ENCODE measurements at places on chromosomes 11 and 22.

GRCh38 chr11:1691878-1692707 lies 4.9 kb upstream of the KRTAP5-6 start:
- DNase-seq: no peak

GRCh38 chr11:25180187-25180586 lies 683.3 kb downstream of the LUZP2 start:
- no peak for DNase-seq

DNA sequence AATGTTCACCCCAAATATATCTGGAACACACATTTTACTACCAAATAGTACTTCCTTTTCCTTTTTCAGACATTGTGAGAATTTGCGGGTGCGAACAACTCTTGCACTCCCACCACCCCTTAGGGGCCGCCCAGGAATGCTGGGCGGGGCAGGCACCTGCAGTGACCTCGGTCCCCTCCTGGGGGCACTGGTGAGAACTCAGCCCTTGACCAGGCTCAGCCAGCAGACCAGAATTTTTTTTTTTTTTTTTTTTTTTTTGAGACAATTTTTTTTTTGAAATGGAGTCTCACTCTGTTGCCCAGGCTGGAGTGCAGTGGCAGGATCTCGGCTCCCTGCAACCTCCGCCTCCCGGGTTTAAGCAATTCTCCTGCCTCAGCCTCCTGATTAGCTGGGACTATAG lies 75.8 kb downstream of the ARHGAP8 start:
- DNase-seq: peak; percentile 13

GRCh38 chr22:16651217-16651616 lies 58.6 kb upstream of the CCT8L2 start:
- no peak for DNase-seq

DNA sequence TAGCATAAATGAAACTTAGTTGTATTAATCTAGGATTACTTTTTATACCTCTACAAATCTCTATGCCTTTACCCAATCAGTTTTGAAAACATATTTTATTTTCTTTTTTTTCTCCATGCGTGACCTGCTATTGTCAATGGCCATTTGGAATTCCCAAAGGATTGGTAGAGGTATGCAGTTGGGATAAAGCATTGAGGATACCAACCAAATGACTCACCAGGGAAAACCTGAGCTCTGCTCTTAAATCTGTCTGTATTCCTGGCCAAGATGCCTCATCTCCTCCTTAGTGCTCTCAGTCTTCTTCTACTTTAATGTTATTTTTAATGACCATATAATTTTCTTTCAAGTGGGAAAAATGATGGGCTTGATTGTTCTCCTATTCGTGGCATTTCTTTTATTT lies 61.9 kb downstream of the EHF start:
- DNase-seq: no peak

- no peak for DNase-seq
Observed at GRCh38 chr11:3855808-3856491, 486 bp downstream of the STIM1 start.

- DNase-seq: no peak
Observed at GRCh38 chr11:30619767-30620166, 33.6 kb upstream of the MPPED2 start.

GRCh38 chr11:57567515-57568329 lies at the start of gene UBE2L6:
TSS of gene UBE2L6 (minus strand) at chr11:57567672. CDS start at chr11:57567611, 61 bp downstream.
- peak; percentile 60 for DNase-seq

GRCh38 chr11:7582338-7582985 lies 68.7 kb downstream of the PPFIBP2 start:
- DNase-seq: no peak

DNA sequence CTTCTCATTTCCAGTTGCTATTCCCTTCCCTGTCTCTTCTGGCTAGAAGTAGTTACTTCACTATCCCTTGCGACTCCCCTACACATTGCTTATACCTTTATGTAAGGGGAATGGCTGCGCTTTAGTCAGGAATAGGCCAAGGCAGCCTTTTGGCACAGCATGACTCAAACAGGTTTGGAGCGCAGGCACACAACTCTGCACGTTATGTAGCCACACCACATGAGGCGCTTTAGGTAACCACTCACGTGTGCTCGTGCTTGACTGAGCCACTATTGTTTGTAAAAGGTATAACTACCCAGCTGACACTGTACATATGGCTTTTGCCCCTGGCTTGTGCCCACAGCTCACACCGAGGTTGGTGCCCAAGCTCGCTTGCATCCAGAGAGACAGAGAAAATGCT lies 46.7 kb upstream of the LIPT2 start:
- DNase-seq: no peak

DNA sequence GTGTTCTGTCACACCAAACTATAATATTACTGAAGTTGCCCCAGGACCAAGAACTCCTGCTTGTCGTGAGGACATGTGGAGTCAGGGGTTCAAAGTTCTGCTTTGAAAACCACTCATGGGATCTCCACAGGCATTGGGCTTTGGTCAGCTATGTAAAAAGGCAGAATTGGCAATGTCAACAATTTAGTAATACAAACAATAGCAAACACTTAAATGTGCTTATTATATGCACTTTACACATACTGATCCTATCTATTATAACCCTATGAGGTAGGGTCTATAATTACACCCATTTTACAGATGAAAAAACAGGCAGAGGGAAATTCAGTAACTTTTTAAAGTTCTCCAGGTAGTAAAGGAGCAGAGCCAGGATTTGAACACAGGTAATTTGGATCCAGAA lies 94.6 kb downstream of the CCDC83 start:
- no peak for DNase-seq

- DNase-seq: no peak
Observed at GRCh38 chr11:71086687-71087258, 165.6 kb downstream of the SHANK2 start.

GRCh38 chr11:132312161-132312560 lies 941.7 kb downstream of the NTM start:
- peak; percentile 2 for DNase-seq

GRCh38 chr11:34685864-34686263 lies 65.0 kb downstream of the EHF start:
- no peak for DNase-seq

- no peak for DNase-seq
Observed at GRCh38 chr22:25018009-25018408, 65.5 kb downstream of the KIAA1671 start.

DNA sequence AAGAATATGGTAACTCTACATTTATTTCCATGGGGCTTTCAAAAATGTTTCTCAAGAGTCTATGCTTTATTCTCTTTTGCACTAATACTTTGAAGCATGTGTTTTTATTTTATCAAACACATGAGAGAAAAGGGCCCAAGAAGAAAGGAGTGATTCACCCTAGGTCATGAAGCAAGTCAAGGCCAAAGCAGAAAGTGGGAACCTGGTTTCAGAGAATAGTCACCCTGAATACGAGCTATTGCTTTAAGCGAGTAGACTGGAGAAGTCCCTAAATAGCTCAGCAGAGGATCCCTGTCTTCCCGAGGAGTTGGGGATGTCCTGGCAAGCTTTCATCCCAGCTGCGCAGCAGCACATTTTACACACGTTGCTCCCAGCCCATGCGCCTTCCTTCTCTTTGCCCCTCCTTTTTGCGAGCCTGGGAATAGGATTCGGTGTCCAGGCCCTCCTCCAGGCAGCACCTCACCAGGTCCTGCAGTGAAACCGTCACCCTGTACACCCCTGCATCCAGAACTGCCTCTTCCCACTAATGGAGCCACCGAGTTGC lies 19.1 kb downstream of the MPEG1 start:
- no peak for DNase-seq

- no peak for DNase-seq
Observed at GRCh38 chr22:37260155-37260795, 16.2 kb upstream of the RAC2 start.

GRCh38 chr11:121794671-121795141 lies 321.3 kb downstream of the BLID start:
- DNase-seq: no peak
